ENCODE measurements at places on chromosomes 13 and 19.

GRCh38 chr19:17323300-17323963, 11.2 kb downstream of the ANO8 start:
- DNase-seq: no peak

GRCh38 chr13:49300276-49300675, 52.6 kb downstream of the CDADC1 start:
- no peak for DNase-seq

DNA sequence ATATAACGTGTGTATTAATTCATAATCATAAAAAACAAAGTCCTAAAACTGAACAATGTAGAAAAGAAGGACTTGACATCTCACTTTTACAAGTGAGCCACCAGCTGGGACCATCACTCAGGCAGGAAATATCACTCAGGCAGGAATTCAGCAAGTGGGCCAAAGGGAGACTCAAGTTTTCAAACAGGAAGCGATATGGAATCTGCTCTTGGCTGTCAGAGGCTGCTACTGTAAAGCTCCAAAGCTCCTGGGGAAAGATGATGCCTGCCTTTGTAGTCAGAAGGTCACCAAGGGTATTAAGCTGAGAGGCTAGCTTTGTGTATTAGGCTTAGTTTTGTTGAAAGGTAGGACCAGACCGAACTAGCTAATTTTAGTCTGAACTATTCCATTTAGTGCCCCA, 5.5 kb upstream of the AKAP11 start:
- no peak for DNase-seq

DNA sequence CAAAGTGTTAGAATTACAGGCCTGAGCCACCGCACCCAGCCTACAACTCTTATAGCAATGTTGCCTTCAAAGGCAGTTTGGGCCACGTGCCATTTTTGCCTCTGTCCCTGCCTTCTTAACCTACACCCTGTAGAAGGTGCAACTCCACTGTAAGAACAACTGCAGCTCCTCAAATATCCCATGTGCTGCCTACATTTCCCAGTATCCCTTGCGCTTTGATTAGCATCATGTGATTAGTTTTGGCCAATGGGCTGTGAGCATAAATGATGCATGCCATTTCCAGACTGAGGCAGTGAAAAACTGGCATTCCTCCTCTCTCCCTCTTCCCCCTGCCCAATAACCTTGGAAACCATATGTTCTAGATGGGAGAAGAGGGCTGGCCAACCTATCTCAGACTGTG, 75.2 kb upstream of the MRI1 start:
- no peak for DNase-seq

Measured in stimulated activated CD8-positive, alpha-beta memory T cell treated with anti-CD3 and anti-CD28 coated beads, Interleukin-4, amount 100 ng/mL, for 4 hours (primary cell).